NCI-H1105 (cell line): ENCODE measurements at places on chromosomes 7 and 10.

DNA sequence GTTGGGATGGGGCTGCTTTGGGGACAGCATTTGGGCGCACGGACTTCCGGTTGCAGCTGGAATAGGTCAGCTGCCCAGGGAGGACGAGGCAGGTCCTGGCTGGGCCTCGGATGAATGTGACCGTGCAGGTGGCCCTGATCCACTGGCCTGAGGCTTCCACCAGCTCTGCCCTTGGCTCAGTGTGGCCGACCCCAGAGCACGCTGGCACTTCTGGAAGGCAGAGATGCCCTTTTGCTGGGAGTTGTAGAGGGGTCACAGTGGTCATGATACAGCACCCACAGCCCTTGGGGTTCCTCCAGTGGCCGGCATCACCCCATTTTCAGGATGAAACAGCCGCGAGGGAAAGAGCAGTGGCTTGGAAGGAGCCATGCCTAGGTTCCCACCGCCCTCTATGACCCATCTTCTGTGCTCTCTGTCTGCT, 19.0 kb downstream of the ADCY1 start:
- no peak for DNase-seq

- DNase-seq: no peak
These were observed 155.2 kb upstream of the BMPER start for GRCh38 chr7:33750177-33750576.

- DNase-seq: no peak
These were observed 199.9 kb downstream of the KLF6 start for GRCh38 chr10:3584926-3585784.

- peak; percentile 11 for DNase-seq
These were observed 621.9 kb downstream of the ACTR3B start for GRCh38 chr7:153381275-153382040.

- no peak for DNase-seq
These were observed 26.0 kb downstream of the HIP1 start for GRCh38 chr7:75712517-75713361.

- no peak for DNase-seq
These were observed 43.8 kb downstream of the VWC2 start for GRCh38 chr7:49817279-49817678.

DNA sequence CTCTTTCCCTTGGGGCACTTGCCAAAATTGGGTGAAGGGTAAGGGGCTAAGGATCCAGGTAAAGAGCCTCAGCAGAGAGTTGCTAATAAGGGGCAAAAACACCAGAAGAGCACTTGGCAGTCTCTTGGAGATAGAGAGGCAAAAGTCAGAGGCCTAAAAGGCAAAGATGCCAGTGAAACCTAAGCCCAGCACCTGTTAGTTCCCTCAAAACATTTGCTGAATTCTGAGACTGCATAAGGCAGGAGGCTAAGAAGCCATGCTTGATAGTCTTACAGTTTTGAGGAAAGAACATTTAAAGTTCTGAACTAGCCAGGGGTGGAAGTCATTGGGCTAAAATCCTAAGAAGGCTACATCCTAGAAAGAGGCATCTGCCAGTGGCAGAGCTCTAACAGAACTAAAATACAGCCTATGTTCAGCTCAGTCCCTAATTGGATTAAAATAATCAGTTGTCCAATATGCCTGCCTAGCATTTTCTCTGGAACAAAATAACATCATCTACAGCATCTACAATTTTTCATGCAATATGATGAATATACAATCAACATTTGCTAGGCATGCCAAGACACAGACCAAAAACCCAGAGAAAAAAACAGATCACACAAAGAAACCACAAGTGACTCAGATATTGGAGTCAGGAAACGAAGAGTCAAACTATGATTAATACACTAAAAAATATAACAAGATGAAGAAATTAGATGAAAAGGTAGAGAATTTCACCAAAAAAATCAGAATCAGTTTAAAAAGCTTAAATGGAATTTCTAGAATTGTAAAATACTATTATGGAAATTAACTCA, 7.7 kb downstream of the HTR7 start:
- no peak for DNase-seq

DNA sequence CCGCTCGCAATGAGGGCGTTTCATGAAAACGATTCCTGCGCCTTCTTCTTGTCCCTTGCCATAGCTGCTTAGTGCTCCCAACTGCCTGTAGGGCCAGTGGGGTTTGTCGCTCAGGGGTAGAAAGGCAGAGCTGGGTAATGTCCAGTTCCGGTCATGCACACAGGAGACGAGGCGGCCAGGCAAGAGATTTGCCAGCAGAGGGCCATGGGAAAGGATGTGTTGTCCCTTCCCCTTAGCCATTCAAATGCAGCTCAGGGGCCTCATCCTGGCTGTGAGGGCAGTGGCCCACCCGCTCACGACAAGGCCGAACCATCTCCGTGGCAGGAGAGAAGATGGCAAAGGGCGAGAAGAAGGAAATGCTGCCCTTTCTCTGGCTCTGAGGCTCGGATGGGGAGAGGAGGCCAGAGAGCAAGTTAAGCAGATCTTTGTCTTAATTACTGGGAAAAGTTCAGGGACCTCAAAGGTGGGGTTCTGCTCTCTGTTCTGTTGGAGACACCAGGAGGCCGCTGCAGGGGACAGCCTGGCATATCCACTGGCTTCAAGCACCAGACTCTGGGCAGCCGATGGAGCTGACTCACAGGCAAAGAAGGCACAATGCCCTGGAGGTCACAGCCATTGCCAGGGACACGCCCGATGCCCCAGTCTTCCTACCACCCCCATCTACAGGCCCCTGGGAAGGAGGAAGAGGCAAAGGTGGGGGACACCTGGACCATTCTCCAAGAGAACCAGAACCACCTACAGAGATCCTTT, 534.8 kb upstream of the MGMT start:
- no peak for DNase-seq

DNA sequence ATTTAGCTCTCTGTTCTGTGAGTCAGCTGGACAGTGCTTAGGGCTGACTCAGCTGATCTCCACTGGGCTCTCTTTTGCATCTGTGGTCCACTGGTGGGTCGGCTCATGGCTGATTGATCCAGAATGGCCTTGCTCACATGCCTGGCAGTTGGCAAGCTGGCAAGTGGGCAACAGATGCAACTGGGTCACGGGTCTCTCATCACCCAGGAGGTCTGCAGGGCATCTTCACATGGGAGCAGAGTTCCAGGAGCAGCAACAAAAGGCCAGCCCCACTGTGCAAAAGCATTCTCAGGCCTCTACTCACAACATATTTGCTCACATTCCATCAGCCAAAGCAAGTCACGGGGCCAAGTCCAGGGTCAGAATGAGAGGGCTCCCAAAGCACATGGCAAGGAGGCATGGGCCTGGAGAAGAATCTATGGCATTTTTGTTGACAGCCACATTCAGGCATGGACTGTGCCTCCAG, 98.8 kb downstream of the OAT start:
- no peak for DNase-seq

DNA sequence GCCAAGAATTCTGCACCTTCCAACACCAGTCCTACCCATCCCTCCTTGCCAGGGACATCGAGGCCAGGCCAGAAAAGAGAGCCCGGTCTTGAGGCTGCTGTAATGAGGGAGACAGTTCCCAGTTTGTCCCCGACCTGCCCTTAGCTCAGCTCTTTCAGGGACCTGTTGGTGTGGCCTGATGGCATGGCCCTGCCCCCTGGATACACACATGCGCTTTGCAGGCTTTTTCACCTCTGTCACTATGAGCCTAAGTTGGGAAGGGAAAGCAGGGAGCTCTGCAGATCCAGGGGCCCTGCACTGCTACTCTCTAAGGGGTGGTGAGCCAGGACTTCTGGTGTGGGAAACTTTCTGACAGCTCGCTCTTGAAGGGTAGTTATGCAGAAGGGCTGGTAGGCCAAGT, 2.1 kb downstream of the SCD start:
- no peak for DNase-seq

- DNase-seq: no peak
These were observed at the start of gene CD36 for GRCh38 chr7:80637911-80638765. Gene CD36 (plus strand): TSS chr7:80638642. CDS start chr7:80646741, 8,099 bp downstream.

DNA sequence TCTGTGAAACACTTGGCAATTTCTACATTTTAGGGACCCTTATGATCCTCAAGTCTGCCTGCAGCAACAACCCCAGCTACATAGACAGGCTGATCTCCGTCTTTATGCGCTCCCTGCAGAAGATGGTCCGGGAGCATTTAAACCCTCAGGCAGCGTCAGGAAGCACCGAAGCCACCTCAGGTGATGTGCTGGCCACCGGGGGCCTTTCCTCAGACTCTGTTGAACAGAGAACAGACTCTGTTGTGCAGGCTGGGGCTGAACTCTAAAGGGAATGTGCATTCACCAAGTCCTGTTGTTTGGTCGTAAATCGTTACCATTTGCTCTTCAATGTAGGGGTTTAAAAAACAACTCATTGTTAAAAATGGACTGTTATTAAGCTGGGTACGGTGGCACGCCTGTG, 86.3 kb downstream of the TRRAP start:
- no peak for DNase-seq

GRCh38 chr10:100140070-100140469, 45.8 kb downstream of the ERLIN1 start:
- DNase-seq: no peak

DNA sequence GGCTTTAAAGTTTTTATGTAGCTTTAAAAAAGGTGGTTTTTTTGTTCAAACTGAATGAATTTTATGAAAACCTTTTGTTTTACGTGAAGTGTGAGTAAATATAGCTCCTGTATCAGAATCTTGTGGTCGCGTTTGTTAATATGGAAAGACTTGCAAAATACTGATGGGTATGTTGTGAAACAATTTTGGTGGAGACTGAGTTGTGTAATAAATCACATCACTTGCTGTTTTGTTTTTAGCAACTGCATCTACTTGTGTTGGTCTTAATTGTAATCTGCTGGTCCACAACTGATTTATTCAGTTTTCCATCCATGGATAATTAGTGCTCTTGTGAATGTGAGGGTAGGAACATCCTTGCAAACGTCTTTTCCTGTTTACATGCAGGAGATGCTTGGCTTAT, 10.5 kb downstream of the PLXDC2 start:
- DNase-seq: no peak

- DNase-seq: no peak
These were observed 17.9 kb downstream of the SCRN1 start for GRCh38 chr7:29971566-29972314.

DNA sequence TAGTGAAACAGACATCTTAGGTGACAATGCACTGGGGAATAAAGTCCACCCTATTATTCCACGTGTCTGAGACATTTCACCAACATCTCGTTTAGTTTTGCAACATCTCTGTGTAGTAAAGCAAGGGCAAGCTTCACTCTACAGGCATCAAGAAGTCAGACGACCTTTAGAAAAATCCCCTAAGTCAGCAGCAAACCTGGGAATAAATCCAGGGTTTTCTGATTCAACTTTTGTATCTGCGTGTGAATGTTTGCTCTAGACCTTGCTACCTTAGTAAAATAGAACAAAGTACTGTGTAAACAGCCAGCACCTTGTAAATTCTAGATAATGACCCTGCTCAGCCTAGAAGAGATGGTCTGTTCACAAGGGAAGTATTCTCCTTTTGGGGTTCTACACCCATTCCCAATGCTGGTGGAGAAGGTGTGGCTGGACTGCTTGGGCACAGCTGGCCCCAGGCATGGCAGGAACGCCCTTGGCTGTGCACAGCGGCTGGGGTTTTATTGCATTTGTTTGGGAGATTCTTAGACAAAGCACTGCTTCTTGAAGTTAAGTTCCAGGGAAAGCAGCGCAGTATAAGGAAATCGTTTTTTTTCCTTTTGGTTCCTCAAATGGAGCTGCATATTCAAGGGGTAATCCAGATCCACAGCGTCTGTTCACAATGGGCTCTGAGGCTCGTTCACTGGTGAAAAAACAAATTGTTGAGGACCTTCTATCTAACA, 38.3 kb upstream of the GALNTL5 start:
- no peak for DNase-seq

DNA sequence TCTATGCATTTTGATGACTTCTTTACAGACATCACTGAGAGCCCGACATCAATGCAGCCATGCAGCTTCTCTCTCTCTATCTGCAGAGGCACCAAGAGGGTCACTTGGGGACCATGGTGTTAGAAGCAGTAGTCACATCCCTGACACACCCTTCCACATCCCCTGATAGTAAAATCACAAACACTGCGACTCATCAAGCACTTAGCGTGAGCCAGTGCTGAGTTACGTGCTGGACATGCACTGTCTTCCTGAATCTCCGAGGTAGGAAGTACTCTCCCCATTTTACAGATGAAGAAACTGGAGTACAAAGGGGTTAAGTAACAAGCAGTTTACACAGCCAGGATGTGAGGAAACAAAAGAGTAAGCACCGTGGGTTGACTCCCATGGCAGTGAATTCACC, 109.2 kb downstream of the OSBPL3 start:
- DNase-seq: no peak

DNA sequence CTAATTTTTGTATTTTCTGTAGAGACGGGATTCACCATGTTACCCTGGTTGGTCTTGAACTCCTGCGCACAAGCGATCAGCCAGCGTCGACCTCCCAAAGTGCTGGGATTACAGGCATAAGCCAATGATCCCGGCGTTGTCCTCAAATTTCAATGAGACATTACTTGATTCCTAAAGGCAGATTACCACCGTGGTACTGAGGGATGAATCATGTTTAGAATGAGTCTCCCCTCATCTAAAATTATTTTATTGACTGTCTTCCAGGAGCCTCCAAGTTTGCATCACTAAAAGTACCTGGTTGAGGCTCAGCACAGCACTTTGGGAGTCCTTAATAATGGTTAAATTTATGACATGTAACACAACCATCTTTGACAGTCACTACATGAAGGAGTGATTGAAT, 142.2 kb upstream of the AKR1E2 start:
- no peak for DNase-seq

- DNase-seq: no peak
These were observed 2.3 kb downstream of the KLF6 start for GRCh38 chr10:3782451-3783315.

- no peak for DNase-seq
These were observed 72.4 kb downstream of the ABCC2 start for GRCh38 chr10:99854860-99855259.

- DNase-seq: peak; percentile 15
These were observed 47.6 kb upstream of the ITGB1 start for GRCh38 chr10:33005322-33006301.

DNA sequence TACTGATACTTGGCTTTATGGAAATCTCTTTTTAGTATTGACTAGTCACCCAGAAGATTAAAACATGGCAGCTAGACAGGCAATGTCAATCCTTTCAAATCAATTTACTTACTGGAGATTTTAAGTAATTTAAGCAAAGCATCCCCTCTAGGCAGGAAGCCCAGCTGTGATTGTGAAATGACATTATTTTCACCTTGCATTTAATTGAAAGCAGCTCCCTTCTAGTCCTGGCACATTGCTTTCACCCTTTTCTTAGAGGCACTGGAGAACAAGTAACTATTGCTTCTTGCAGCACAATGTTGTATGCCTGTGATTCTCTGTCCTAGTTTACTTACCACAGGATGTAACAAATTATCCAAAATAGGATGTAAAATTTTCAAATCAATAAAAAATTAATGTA, 13.3 kb downstream of the ST7 start:
- no peak for DNase-seq
